ENCODE measurements at places on chromosomes 3 and 15.
A peak's percentile ranks its signal among the peaks of the same experiment; 100 is the strongest.

- no peak for DNase-seq
Observed at GRCh38 chr15:80820092-80820491, 40.9 kb downstream of the CEMIP start.

DNA sequence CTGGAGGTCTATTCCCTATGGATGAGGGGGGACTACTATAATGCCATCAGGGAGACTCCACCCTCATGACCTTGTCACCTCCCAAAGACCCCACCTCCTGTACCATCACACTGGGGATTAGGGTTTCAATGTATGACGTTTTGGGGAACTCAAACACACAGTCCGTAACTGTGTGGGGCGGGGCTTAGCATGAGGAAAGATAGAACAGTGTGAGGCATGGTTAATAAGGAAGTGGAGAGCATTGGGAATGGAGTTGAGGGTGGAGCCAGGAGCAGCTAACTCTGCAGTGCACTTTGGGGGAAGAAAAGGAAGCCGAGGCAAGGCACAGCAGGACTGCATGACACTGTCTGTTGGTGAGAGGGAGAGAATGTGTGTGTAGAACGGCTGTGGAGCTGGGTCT, 90.9 kb upstream of the AGBL1 start:
- no peak for DNase-seq

DNA sequence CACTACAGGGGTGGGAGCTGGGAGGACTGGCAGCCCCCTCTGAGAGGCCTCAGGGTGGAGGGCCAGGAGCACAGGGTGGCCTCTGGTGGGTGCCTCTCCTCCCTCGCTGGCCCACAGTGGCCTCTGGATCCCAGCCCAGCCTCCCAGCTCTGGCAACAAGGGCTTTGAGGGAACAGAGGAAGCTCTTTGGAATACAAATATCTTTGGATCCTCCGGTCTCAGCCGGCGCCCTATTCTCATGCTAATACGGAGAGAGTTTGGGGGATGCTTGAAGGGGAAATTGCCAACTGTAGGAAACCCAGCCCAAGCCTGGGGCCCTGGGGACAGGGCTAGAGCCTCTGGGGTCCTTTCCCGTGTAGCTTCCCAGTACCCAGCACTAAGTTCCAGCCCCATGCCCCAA, 33.4 kb upstream of the INSYN1 start:
- no peak for DNase-seq

- peak; percentile 1 for DNase-seq
Observed at GRCh38 chr3:181176601-181177000, 187.1 kb upstream of the DNAJC19 start.

DNA sequence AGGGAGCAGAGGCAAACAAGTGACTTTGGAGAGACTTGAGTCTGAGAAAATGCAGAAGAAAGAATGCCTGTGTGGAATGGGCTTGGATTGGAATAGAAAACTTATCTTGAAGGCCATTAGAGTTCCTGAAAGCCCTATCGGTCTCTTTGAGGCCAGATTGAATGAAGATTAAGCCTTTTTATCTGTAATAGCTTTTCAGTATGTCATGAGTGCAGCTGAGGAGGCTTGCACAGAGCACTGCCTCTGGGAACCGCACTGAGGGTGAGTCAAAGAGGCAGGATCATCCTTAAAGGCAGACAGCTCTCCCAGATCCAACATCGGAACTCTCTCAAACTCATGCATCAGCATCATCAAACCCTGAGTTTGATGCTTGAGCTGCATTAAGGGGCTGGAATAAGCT, 515.2 kb downstream of the NTRK3 start:
- DNase-seq, result no peak

- no peak for DNase-seq
Observed at GRCh38 chr3:114242947-114243346, 5.6 kb upstream of the ZNF80 start.

GRCh38 chr3:138401834-138402233, 32.6 kb upstream of the ESYT3 start:
- no peak for DNase-seq

DNA sequence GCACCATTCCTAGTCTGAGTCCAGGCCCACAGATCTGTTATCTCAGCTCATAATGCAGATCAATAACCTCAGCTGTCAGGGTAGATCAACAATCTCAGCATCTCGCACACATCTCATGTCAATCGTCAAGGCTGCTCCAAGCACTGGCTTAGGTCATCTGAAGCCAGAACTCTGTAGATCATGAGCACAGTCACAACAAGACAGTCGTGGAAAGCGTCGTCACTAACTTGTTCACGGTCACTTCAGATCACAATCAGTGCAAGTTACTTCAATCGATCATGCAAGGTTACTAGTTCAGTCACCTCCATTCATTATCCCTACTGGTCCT, 71.8 kb downstream of the RBPMS2 start:
- no peak for DNase-seq

DNA sequence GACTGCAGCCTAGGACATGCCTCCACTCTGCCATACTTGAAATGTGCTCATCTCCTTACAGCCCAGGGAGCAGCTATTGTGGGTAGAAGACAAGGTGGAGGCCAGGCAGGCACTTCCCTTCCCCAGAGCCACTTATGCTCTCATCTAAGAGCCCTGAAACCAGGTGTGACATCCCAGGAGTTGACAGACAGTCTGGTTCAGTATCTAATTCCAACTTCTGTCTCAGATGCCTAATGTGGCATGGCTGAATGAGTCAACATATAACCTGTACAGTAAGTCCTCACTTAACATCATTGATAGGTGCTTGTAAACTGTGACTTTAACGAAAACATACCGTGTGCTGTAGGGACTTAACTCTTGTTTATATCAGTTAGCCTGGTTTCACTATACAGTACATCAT, 1.2 kb upstream of the CAPN3 start:
- DNase-seq, result no peak

- DNase-seq, result peak; percentile 71
Observed at GRCh38 chr3:52277972-52278509, 408 bp downstream of the WDR82 start.

- DNase-seq, result no peak
Observed at GRCh38 chr3:21747966-21748555, 2.9 kb downstream of the ZNF385D start.

- DNase-seq, result no peak
Observed at GRCh38 chr3:27730774-27731659, 8.9 kb upstream of the EOMES start.

DNA sequence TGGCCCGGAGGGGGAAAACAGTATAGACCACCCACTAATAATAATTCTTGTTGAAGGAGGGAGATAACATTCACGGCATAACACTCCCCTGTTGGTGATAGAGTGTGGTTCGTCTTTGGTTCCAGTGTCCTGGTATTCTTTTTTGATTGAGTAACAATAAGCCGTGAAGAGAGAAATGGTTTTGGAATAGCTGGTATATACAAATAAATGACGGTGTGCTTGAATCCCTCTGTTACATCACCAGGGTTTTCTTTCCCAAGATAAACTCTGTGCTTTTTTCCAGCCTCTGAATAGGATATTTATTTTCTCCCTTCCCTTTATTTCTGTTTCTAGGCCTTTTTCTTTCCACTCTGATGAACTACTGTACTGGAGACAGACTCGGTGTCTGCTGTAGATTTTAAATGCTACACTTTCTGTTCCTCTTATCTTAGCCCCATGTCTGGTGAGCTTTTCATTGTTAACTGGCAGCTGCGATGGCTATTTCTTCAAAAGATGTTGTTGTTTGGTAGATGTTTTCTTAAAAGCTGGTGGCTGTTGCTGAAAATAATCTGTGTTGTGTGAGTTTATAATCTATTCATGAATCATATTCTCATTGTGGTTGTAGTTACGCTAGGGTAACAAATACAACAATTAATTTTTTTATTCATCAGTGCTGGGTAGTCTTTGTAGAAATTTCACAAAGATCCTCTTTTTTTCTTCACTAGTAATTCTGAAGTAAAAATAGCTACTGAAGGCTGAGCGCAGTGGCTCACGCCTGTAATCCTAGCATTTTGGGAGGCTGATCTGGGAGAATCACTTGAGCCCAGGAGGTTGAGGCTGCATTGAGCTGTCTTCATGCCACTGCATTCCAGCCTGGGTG, 15.5 kb upstream of the SCAANT1 start:
- no peak for DNase-seq

GRCh38 chr3:125440559-125440955, 65.4 kb upstream of the ZNF148 start:
- DNase-seq, result no peak

DNA sequence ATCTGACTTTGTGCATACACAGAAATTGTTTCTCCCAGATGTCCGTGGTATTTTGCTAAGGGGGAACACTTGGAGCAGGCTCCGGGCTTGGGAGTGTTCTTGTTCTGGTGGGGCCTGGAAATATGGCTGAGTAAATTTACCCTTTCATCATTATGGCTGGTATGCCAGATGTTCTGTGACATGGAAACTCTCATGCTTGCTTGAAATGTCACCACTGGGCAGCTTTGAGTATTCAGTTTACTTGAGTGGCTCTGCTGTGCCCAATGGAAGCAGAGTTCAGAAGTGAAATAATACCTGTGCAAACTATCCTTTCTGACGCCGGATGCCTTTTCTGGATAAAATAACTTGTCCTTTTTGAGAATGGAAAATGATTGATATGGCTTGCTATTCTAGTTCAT, 283.6 kb upstream of the TPM1 start:
- no peak for DNase-seq

- DNase-seq, result no peak
Observed at GRCh38 chr3:107868449-107868848, 222.4 kb downstream of the CD47 start.

GRCh38 chr3:159252772-159253384, 451.0 kb downstream of the MFSD1 start:
- no peak for DNase-seq

DNA sequence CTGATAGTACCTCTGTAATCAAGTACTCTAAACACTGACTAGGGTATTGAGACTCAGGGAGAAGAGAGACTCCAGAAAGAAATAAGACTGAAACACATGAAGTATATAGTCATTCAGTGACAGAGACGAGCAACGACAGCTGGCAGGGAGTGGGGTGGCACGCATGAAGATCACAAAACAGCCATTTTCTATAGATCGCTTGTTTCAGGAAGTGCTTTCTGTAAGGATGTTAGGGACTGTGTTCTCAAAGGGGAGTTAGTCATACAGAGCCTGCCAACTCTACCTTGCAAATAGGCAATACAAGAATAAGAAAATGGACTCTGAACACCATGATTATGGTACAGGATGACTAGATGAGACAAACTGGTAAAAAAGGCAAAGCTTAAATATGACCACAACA, 139.5 kb downstream of the TBL1XR1 start:
- no peak for DNase-seq

DNA sequence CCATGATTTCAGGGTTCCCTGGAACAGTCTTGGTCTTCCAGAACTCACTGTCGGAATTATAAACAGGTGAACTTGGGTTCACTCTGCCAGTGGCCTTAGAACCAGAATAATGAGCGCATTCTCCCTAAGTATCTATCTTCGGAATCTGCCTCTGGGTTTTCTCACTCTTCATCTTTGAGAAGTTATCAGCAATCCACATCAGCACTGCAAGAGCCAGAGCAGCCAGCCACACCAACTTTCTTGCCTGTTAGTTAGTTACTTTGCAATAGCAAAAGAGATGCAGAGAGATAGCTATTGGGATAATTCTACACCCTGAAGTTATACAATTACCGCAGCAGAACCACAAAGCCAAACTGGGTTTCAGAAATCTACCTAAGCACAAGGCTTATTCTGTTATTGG, 25.8 kb downstream of the GLB1 start:
- no peak for DNase-seq

GRCh38 chr3:174251681-174252080, 607.5 kb upstream of the NAALADL2 start:
- no peak for DNase-seq

GRCh38 chr3:154121701-154122551, 736 bp downstream of the ARHGEF26 start:
- no peak for DNase-seq

DNA sequence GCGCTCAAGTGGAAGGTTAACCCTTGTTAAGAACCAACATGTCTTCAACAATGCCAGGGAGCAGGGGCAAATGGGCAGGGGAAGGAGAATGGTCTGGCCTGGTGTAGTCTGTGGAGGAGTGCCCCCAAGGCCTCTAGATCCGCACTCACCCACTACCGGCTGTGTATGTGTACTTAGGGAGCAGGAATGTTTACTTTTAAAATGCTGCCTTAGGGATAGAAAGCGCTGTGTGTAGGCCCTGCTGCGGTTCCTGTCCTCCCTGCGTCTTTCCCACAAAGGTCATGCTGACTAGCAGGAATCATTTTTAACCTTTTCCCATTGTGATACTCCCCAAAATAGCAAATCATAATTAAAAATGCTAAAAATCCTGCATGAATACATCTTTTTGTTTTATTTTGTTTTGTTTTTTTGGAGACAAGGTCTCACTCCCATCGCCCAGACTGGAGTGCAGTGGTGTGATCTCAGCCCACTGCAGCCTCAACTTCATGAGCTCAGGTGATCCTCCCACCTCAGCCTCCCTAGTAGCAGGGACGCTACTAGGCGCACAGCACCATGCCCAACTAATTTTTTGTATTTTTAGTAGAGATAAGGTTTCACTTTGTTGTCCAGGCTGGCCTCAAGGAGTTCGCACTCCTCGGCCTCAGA, 35.9 kb upstream of the CEMIP start:
- no peak for DNase-seq

GRCh38 chr3:64917914-64918453, 230.2 kb upstream of the ADAMTS9 start:
- DNase-seq, result no peak

DNA sequence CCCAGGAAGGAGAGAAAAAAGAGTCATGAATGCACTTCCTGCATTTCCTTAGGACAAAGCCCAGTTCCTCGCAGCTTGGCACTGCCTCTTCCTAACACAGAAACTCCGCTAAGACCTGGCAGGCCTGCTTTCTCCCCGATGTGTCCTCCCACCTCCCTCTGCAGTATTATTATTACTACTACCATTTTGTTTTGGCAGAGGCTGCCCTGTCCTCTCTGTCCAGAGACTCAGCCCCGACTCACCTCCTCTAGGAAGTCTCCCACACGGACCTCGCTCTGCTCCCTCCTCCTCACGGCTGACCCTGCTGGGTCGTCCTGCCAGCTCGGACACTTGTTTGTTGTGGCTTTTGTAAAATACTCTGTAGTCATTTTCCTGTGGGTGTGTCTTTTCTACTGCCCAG, 107.2 kb upstream of the HACD2 start:
- no peak for DNase-seq

- no peak for DNase-seq
Observed at GRCh38 chr3:197562398-197563251, 6.9 kb upstream of the BDH1 start.

- DNase-seq, result no peak
Observed at GRCh38 chr15:99014803-99015697, 7.5 kb upstream of the PGPEP1L start.

- DNase-seq, result no peak
Observed at GRCh38 chr3:101758224-101758623, 20.8 kb upstream of the NXPE3 start.

- DNase-seq, result no peak
Observed at GRCh38 chr3:43994657-43995546, 246.8 kb upstream of the TOPAZ1 start.

DNA sequence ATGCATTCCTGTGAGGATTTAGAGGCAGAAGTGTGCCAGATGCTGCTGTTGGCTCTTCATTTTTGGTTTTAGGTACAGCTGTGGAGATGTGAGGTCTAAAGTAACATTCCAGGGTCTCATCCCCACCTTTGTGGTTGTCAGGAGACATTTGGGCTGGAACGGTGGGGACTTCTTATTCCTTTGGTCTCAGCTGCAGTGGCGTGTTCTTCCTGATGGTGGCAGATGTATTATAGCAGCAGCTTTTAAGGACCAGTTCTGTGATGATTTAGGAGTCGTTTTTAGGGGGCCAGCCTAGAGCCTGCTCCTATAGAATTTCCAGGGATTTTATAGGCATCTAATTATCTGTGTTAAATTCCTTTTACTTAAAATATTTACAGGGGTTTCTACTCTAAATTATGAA, 221.0 kb upstream of the EOMES start:
- DNase-seq, result no peak

Data from activated naive CD4-positive, alpha-beta T cell (primary cell).